ENCODE measurements at places on chromosomes 5 and 9.

- DNase-seq: no peak
Measured at GRCh38 chr9:123376218-123377071, 20.4 kb downstream of the CRB2 start.

- DNase-seq: no peak
Measured at GRCh38 chr9:132207839-132208615, 46.2 kb downstream of the NTNG2 start.

DNA sequence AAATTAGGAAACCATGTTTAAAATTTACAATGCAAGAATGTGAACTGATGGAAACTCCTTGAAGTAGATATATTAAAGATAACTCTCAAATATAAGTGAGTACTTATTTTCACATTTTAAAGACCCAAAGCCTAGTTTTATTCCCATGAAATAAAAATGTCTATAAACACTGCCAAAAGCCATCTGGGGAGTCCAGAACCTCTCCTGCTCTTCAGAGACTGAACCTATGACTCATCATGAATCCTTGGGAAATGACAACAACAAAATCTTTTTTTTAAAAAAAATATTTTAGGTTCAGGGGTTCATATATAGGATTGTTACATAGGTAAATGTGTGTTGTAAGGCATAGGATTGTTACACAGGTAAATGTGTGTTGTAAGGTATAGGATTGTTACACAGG is 33.8 kb upstream of the FYB1 start:
- DNase-seq: peak; percentile 47

DNA sequence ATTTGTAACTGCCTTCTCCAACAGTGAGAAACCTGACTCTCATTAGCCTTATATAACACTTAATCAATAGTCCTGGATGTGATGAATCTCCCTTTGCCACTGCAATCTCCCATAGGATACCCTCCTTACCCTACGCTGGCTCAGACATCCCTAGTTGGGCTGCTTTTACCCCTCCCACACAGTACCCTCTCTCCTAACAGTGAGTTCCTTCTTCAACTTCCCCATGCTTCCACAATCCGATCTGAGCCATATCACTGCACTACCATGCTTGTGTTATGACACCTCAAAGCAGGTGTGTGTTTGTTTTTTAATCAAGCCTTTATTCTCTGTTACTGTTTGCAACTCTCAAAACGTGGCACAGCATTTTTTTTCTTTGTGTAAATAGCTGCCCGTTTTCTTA is 60.5 kb upstream of the C9orf72 start:
- no peak for DNase-seq

DNA sequence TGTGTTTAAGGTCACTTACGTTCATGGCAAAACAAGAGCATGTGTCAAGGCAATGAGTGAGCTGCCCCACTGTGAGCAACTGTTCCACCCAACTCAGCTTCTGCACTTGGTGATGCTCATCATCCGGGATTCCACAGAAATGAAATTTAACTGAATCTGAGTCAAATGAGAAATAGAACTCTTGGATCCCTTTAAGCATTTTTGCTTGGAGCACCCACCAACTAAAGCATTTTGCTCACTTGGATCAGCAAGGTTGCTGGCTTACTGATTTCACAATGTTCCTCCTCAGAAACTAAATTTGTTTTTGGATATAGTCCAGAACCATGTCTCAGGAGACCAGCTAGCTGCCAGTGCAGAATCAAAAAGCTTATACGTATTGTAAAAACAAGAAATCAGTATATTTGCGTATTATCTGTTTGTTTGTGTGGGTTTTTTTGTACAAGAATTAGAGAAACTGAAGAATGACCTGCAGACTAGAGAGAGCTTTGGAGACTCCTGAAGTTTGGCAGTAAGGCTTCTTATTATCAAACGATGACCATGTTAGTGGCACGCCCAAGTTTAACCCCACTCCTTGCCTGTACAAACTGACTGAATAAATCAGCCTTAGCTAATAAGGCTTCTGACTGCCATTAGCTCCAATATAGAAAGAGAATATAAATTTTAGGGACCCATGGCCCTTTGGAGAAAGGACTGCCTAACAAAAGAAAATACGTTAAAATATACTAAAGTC is 153.8 kb upstream of the FST start:
- no peak for DNase-seq

DNA sequence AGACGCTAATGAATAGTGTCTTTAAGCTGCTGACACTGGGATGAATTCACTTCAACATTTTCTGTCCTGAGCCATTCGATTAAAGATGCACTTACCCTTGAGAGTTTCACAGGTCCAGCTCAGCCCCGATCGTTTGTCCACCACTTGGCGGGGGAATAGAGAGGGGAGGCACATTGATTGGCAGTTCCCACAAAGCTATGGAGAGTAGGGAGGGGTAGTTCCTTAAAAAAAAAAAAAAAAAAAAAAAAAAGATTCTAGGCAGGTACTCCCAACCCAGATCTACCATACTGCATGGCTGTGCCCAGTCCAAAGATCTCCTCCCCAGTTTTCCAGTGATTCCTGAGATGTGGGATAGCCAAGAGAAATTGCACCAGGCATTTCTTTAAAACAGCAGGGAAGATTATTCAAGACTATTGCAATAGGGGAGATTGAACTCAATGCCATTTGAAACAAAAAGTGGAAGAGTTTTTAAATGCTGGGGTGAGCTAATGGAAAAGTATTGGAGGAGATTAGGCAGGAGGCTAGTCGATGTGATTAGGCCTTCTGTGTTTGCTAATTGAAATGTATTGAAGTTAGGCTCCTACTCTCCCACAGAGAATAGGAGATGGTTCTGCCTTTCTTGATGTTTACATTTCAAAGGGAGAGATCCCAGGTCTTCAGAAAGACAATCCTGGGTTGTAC is 2217.4 kb upstream of the WWC1 start:
- DNase-seq: no peak

GRCh38 chr5:120591911-120592310 is 127.8 kb downstream of the PRR16 start:
- DNase-seq: no peak

DNA sequence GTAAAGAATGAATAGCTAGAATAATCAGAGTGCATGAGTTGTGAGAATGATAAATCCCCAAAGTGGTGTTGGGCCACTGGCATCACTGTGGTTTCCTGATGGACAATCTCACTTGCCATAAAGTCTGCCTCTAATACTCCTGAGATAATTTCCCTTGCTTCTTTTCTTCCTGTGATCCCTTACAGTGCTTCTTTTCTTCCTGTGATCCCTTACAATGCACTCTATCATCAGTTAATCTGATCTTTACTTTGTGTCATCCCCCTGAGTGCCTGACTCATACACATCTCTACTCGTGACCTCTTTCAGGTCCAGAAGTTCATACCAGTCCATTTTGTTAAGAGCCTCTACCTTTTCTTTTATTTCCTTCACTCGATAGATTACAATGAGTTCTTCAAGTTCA is 418.3 kb downstream of the HCN1 start:
- DNase-seq: no peak

DNA sequence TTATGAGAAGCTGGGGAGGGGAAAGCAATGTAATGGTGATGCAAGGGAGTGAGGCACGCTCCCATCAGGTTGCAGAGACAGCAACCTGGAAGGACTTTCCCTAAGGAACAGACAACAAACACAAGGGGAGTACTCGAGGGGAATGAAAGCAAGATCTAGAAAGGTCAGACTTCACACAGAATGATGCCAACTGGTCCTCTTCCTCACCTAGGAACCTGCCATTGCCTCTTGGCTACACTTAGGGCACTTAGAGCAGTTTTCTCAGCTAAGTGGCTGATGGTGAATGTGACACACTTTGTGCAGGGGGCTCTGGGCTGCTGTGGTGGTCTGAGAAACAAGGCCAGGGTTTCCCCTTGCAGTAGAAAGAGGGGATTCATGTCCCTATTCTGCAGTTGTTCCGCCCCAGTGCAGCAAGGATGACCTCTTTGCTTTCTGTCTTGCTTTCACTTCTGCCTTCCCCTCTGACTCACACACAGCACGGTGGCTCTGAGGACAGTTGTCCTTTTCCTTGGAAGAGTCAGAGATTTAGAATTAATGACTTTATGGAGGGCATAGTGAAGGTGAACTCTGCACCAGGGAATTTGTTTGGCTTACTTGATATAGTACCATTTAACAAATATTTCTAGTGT is 394.0 kb upstream of the KLF4 start:
- no peak for DNase-seq

DNA sequence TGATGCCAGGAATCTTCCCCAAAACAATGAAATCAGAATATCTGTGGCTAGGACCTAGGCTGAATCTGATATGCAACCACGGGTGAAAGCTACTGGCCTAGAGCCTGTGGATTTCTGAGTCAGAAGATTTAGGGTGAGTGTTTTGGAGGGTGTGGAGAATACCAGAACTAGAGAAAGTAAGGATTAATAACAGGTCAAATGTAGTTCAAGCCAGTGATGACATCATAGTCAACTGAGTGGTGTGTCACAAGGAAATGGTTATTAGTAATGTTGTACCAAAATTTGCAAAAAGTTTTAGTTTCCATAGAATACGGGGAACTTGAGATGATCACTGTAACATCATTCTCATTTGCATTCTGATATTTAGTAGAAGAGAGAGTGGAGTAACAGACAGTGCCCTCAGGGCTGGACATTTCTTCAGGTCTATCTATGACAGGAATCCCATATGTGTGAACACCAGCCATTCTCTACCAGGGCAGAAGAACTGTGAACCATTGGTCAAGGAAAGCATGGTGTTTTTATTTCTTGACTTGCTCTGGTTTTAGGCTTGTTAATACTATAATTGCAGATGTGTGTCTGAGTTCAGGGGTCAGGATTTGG is 3.7 kb downstream of the GALNT12 start:
- DNase-seq: peak; percentile 72

DNA sequence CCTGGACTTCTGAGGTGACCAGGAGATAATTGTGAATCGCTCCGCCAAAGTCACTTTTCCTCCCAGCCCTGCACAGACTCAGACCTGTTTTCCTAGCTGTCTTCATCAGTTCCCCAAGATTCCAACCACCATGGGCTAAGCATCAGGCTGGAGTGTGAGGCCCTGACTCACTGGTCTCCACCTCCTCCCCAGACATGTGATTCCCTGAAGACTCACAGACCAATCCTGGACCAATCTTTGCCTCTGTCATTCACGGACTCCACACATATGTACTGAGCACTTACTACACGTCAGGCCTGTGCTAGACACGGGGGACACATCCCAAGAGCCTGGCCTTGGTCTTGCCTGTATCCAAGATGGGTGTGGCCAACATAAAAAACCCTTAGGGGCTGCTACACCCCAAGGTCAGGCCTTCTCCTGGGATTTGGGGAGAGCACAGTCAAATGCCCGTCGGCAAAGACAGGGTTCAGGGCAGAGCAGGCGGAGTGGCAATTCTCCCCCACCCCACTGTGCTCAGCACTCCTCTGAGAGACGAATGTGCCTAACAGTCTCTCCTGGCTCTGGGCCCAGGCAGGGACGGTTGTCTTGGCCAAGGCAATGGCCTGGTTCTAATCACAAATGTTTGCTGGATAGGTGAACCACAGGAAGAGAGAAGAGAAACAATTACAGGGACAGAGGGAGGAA is 11.9 kb downstream of the EEIG1 start:
- DNase-seq: peak; percentile 95

DNA sequence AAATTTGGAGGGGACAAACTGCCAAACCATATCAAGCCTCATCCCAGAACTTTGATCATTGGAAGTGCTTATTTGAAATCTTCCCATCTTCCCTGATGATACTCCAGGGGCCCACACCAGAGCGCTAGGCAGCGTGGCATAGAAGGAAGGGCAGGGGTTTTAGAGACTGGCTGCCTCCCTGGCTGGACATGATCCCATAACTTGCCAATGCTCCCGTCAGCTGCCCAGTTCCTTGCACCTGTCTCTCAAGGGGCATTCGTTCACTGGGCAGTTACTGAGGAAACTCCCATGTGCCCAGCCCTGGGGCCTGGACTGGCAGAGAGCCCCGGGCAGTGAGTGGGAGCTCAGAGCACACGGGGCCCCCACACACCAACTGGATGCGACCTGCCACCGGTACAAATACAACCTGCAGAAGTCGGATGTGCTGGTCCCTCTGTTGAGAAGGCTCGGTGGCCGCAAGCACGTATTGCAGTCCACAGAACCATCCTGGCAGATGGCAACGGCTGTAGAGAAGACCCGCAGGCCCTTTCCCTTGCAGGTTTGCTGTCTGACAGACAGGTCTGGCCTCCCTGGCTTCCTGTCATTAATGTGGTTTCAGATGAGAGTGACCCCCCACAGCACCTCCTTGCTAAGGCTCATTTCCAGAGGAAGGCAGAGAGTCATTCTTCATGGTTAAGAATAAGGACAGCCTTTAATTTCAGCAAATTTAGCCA is 122.4 kb downstream of the MVB12B start:
- DNase-seq: no peak

DNA sequence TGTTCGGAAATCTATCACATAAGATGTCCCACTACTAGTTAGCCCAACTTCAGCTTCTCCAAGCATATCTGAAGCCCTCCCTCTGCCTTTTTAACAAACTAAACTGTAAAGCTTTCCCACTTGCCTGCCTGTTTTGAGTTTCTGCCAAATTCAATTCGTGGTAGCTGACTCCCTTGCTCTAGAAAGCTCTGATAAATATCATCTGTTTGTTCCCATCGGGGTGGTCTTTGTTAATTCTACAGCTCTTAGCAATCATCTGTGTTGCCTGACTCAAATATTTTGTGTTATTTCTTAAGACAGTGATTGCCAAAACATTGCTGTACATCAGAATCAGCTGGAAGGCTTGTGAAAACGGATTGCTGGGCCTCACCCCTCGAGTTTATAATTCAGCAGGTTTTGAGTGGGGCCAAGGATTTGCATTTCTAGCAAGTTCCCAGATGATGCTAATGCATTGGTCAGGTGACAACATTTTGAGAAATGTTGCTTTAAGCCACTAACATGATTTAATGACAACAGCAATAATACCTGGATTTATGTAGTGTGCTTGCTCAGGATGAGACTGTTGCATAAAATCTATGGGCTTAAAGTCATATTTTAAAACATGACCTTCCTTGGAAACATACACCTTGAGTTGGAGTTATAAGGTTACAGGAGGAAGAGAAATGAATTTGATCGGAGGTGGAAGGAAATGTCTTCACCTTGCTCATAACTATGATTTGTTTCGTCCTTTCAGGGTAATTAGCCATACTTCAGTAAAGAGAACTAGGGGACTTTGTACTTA is 631.9 kb downstream of the PSAT1 start:
- DNase-seq: no peak

DNA sequence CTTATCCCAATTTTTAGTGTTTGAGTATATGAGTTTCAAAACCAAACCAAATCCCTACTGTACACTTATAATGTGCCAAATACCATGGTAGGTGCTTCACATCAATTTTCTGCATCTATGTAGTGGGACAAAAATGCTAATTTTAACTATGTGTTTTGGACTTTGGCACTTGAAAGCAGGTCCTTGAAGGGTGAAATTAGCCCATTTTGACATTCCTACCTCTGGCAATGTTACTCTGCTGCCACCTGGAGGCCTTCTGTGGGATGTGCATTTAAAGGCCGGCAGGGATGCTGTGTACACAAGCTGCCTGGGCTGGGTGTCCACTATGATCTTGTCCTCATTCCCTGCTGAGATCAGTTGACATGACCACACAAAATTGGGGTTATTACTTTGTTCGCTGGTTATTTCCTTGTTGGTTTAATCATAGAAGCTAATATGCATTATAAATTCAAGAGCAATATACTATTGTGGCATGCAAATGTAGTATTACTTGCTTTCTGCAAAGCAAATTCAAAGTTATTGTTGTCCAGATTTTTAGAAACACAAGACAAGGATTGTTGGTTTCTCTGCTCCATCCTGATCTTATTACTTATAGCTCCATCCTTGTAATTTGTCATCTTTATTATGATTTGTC is 166.8 kb downstream of the ARHGEF28 start:
- DNase-seq: peak; percentile 68

GRCh38 chr5:36723912-36724311 is 117.5 kb downstream of the SLC1A3 start:
- DNase-seq: no peak

- no peak for DNase-seq
Measured at GRCh38 chr9:127004946-127005769, 90.6 kb downstream of the RALGPS1 start.

- no peak for DNase-seq
Measured at GRCh38 chr9:95482621-95483020, 34.1 kb downstream of the PTCH1 start.

All from fibroblast of skin of back (primary cell).